ENCODE measurements at places on chromosomes 7 and 10.

GRCh38 chr7:101558742-101559325, 70.3 kb downstream of the MYL10 start:
- DNase-seq = no peak
- H3K27ac ChIP-seq = no peak overlapping the region
- no peaks in the 10 kb centered on the region for H3K27me3 ChIP-seq

GRCh38 chr7:41942468-41943093, 239.7 kb upstream of the INHBA start:
- no peak overlapping the region for H3K27ac ChIP-seq
- H3K4me3 ChIP-seq = peak overlapping the region; percentile 37
- peaks cover 2% of the 10 kb centered on the region for H3K27me3 ChIP-seq
- no peak for DNase-seq
- peaks cover 7% of the 10 kb centered on the region for H3K4me1 ChIP-seq
- H3K36me3 ChIP-seq = no peaks in the 10 kb centered on the region

DNA sequence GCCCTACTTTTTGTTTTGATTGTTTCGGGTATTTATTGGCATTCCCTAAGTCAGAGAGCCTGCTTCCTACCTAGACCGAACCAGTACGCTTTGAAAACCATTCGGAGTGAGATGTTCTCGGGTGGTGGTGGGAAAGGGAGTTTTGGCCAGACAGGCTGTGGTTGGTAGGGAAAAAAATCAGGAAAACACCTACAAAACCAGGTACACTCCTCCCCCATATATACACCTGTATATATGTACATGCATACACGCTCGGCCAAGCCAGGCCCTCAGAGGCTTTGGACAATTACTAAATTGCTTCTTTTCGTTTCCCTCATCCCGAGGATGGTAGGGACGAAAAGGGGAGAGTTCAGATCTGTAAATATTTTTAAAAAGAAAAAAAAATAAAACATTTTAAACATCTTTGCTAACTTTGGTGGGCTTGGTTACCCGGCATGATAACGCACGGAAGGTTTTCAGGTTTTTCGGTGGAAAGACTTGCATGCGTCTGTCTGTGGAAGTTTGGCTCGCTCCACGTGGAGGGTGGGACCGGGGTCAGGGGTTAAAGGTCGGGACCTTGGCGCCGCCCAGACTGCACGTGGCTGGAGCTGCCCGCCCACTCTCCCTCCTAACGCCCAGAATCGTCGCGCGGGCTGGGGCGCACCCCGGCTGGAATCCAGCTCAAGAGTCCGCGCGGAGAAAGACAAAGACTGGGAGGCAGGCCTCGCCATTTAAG, 2.5 kb downstream of the HMX2 start:
- peak overlapping the region; percentile 35 for H3K4me3 ChIP-seq
- H3K4me1 ChIP-seq = peaks cover 50% of the 10 kb centered on the region
- no peak overlapping the region for H3K27ac ChIP-seq
- H3K36me3 ChIP-seq = no peaks in the 10 kb centered on the region
- DNase-seq = no peak

- peak overlapping the region; percentile 21 for H3K4me3 ChIP-seq
- H3K27me3 ChIP-seq = peaks cover 53% of the 10 kb centered on the region
- no peak overlapping the region for H3K27ac ChIP-seq
- peaks cover 12% of the 10 kb centered on the region for H3K36me3 ChIP-seq
- peaks cover 9% of the 10 kb centered on the region for H3K4me1 ChIP-seq
Measured at GRCh38 chr10:114044247-114045135, 825 bp downstream of the ADRB1 start.

Measured in H1 (cell line).